ENCODE measurements at places on chromosomes 2 and 18.

- no peak for DNase-seq
These were observed 39.7 kb downstream of the ANXA4 start for GRCh38 chr2:69781321-69782248.

DNA sequence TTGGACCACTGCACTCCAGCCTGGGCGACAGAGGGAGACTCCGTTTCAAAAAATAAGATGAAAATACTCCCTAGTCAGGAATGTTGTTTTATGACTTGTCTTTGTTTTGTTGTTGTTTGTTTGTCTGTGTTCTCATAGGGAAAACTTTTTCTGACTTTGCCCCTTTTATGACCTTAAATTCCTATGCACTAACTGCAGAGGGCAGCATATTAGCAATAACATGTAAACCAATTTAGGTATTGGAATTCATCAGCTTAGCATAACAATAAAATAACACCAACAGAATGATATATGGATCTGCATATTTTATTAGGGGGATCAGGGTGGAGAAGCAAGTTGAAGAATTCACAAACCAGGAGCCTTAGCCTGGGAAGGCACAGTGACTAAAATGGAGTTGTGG is 631.5 kb downstream of the SUCLG1 start:
- no peak for DNase-seq

GRCh38 chr18:49893036-49893435 is 79.7 kb upstream of the ACAA2 start:
- no peak for DNase-seq

DNA sequence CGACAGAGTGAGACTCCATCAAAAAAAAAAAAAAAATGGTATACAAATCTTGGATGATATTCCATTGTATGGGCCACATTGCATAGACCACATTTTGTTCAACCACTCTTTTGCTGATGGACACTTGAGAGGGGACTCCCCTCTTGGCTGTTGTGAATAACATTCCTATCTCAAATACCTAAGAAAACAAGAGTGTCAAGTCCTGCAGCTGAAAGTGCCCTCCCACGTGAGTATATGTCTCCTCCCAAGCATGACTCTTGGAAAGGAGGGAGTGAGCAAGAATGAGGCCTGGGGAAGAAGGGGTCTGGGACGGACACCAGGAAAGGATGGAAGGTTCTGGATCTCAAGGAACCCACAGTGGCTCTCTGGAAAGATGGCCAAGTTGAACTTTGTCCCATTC is 36.0 kb upstream of the NPAS2 start:
- DNase-seq: no peak

GRCh38 chr18:29979881-29980280 is 1062.7 kb downstream of the DSC3 start:
- DNase-seq: no peak

DNA sequence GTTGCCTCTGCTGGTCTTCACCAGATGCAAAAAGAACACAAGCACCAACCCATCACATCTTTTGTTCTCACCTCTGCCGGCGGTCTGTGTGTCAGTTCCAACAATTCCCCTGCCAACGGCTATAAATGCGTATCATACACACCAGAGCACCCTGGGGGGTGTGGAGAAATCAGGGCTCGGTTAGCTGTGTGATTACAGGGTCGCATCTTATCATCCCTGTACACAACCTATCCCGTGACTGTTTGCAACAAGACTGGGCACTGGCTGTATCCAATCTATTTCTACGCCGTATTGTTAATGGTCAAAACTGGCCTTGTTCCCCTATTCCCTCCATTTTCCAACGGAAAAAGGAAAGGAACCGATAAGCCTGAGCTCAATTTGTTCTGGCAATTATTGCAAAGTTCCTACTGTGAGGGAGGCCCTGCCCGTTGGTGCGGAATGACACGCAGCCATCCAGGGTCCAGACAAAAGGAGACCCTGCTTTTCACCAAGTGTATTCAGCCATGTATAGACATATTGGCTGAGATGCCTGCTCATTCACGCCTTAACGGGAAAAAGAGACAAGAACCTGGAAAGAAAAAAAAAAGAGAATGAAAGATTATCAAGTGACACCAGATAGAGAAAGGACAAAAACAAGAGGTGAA is 136.9 kb downstream of the CDH20 start:
- no peak for DNase-seq

DNA sequence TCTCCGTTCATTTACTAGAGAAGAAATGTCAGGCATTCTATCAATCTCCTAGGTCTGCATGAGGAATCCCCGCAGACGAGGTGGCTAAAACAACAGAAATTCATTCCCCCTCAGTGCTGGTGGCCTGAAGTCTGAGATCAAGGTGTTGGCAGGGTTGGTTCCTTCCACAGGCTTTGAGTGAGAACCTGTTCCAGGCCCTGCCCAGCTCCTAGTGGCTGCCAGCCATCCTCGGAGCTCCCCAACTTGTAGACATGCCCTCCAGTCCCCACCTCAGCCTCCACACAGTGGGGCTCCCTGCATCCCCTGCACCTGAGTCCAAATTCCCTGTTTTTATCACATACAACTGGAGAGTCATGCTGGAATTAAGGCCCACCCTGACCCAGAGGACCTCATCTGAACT is 145.3 kb upstream of the ALKAL2 start:
- no peak for DNase-seq

DNA sequence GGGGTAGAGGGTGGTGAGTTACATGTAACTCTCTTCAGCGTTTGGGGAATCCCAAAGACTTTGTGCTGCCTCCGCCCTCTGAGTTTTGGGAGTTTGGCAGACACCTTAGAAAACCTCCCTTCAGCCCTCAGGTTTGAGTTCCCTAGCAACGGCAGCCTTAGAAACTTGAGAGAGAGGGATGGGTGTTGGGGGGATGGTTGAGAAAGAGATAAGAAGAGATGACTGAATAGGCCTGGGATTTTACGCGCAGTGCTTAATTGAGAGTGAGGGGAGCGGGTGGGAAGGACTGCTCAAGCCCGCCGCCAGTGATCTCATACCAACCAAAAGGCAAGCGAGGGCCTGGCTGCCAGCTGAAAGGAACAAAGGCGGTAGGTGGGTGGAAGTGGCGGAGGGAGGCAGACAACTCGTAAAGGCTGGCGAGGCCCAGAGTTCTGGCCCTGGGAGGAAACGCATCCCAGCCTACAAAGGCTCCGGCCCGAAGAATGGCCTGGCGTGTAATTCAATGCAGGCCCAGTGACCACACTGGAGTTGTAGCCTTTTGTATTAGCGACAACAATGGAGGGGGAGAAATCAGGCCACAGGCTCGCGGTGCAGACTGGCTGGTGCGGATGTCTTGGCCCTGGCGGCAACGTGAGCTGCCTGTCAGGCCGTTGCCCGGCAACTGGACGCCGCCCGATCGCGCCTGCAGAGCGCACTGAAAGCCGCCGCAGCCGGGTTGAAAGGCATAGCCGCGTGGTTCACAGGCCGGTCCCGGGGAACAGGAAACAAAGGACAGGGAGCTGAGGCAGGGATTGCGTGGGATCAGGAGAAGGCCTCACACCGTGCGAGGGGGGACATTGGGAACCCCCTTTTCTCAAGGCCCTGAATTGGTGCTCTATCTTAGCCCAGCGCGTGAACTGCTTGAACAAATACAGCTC is 39.9 kb upstream of the DARS1 start:
- no peak for DNase-seq

- no peak for DNase-seq
These were observed 8.9 kb upstream of the TWSG1 start for GRCh38 chr18:9325716-9326115.

GRCh38 chr2:238341536-238341935 is 21.2 kb downstream of the TRAF3IP1 start:
- no peak for DNase-seq

- DNase-seq: no peak
These were observed 5.5 kb downstream of the SLC11A1 start for GRCh38 chr2:218387369-218388194.

DNA sequence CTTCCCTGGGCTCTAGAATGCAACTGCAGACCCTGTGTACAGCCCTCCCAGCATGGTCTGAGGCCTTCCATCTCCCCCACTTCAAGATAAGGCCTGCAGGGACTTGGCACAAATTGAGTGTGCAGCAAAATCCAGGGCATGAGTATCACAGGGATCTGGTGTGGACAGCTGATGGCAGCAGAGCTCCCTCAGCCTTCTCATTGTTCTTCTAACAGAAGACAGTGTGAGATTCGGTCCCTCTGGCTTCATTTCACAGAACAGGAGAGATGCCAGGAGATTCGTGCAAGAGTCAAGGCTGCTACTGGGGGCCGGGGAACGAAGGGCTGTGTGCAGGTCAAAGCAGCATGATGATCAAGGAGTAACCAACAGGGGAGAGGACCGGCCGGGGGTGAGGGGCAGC is 85.8 kb downstream of the UXS1 start:
- DNase-seq: no peak

DNA sequence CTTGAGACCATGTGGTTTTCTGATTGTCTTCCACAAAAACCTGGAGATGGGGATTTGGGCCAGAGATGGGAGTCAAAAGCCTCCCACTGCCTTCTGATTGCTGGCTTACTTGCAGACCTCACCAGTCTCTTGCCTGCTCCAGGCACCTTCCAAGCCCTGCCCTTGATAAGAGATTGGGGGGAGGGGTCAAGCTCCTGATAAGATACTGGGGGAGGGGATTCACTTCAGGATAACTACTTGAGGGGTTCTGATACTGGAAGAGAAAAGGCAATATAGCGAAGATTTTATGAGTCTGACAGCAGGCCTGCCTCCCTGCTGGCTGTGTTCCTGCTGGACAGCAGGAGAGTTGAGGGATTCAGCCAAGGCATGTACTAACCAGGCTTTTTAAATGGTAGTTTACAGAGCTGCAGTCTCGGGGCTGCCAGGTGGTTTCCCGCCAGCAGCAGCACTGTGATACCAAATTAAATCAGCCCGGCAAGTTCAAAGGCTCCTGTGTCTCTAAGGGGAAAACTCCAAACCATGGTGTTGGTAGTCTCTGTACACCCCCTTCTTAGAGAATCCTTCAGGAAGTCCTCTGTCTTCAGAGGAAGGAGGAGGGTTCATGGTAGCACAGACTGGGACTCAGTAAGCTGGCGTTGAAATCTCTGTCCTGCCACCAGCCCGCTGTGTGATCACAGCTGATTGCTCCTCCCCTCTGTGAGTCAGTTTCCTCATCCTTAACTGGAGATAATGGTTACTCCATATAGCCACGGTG is 58.3 kb downstream of the FBXO36 start:
- no peak for DNase-seq

DNA sequence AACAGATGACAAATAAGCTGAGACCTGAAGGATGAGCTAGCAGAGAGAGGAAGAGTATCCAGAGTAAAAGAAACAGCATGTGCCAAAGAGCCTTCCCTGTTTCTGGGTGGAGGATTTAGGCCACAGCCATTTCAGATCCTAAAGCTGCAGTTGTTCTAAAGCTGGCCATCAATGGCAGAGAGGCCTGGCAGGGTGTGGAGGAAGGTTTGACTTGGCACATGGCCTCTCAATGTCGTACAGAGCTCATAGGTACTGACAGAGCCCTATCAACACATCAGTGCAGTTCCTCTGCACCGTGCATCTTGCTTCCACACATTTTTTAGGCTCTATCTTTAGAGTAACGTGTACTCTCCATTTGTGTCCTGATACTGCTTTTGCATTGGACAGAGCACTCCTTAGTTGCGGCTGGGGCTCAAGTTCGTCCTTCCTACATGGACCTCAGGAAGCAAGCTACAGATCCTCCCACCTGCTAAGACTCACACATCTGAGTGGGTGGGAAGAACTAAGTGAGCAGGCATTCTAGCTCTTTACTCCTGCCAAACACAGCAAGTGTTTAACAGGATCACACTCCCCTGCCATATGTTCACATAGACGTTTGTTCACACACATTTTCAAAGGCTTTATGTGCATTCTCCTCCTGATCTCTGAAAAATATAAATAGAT is 3.0 kb upstream of the CHMP3 start:
- DNase-seq: no peak
